ENCODE measurements at places on chromosomes 13 and 19. TPM values are rescaled to one million over a fixed set of nuclear protein-coding genes. Genes with fewer than 3 reads are reported as not detected.

DNA sequence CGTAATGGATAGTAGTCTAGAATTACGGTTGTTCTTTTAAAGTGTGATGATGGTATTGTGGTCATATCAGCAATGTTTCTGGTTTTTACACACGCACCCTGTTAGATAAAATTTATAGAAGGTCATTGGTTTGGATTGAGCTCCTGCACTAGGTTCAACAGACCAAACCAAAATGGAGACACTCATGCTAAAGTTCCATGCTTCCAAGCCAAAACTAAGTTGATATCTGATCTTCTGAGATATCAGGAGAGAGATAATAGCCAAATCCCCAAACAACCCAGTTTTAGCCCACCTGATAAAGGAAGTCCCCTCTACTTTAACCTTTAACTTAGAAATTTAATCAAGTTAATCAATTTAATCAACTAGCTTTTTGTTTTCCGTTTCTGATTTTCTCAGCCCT, 1.2 kb downstream of the NOSIP start:
- no peak for DNase-seq

GRCh38 chr13:57624565-57625435, 6.7 kb upstream of the PCDH17 start:
- no peak for DNase-seq

DNA sequence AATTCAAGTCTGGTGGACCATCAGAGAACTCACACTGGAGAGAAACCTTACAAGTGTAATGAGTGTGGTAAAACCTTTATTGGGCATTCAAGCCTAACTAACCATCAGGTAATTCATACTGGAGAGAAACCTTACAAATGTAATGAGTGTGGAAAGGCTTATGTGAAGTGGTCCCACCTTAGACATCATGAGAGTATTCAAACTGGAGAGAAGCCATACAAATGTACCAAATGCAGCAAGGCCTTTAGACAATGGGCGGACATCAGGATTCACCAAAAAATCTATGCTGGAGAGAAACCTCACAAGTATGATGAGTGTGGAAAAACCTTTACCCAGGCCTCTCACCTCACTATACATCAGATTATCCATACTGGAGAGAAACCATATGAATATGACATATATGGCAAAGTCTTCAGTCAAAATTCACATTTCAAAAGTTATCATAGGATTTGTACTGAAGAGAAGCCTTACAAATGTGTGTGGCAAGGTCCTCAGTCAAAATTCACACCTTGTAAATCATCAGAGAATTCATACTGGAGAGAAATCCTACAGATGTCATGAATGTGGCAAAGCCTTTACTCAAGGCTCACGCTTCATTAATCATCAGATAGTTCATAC, 19.7 kb upstream of the ZNF665 start:
- DNase-seq, result no peak

DNA sequence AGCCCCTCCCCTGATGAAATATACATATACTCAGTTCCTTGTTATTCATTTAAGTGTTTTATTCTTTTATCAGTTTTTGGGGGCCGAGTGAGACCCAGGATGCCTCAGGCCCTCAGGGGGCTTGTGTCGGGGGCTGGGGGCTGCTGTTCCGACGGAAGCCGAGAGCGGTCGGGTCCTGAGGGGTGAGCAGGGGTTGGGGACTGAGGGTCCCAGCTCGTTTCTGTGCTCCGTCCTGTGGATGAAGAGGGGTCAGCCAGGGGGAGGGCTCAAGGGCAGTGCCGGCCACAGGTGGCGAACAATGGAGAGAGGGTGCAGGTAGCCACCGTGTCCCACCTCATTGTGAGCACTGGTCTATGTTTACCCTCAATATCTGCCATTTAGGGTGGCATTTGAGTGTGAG, 1.9 kb downstream of the PCP2 start:
- DNase-seq, result no peak

The ZNF888 gene
- 1.3 TPM for total RNA-seq

The FPR2 gene
- 0.44 TPM for total RNA-seq

The SLAIN1 gene
- total RNA-seq, result 6.7 TPM

The CYP4F2 gene
- not detected for total RNA-seq

The ADAMTSL5 gene
- total RNA-seq, result 58.1 TPM
